ENCODE measurements at places on chromosomes 6 and 20.
A peak's percentile ranks its signal among the peaks of the same experiment; 100 is the strongest.

DNA sequence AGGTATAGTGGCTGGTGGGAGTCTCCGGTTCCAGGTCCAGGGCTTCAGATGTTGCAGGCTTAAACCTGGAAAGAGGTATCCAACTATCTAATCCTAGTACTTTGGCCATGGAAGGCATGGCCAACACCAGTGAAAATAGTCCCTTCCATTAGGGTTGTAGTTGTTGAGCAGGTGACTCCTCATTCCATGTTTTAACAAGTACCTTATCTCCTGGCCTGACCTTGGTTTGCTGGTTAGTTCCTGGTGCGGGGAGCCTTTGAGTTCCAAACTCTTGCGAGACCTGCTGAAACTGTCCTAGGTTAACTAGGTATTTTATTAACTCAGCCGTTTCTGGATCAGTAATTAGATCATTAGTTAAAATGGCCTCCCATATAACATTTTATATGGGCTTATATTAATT lies 165.1 kb upstream of the PROKR2 start:
- DNase-seq: no peak

DNA sequence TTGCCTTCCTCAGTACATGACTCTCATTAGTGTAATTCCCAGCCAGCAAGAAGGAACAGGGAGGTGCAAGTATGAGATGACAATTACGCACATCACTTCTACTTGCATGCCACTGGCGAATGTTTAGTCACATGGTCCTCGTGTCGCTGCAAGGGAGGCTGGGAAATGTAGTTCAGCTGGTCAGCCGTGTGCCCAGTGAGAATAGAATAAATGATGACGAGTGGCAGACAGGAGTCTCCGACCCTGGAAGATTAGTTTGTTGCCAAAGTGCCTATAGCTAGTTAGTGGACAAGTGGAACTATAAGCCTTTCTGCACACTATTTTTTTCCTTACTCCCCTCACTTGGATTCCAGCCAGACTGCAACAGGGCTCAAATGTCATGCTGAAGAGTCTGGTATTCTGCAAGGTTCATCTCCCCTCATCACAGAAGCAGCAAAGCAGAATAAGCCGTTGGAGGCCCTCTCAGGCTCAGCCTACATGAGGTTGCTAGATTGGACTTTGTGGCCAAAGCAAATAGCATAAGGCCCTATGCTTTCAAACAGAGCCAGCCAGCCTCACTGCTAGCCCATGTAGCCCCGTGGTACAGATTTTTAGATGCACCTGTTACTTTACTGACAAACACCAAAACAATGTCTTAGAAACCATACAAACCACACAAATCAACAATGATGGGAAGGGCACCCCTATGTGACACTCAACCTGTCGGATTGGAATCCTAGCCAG lies 9.7 kb downstream of the LINC00237 start:
- peak; percentile 71 for DNase-seq

DNA sequence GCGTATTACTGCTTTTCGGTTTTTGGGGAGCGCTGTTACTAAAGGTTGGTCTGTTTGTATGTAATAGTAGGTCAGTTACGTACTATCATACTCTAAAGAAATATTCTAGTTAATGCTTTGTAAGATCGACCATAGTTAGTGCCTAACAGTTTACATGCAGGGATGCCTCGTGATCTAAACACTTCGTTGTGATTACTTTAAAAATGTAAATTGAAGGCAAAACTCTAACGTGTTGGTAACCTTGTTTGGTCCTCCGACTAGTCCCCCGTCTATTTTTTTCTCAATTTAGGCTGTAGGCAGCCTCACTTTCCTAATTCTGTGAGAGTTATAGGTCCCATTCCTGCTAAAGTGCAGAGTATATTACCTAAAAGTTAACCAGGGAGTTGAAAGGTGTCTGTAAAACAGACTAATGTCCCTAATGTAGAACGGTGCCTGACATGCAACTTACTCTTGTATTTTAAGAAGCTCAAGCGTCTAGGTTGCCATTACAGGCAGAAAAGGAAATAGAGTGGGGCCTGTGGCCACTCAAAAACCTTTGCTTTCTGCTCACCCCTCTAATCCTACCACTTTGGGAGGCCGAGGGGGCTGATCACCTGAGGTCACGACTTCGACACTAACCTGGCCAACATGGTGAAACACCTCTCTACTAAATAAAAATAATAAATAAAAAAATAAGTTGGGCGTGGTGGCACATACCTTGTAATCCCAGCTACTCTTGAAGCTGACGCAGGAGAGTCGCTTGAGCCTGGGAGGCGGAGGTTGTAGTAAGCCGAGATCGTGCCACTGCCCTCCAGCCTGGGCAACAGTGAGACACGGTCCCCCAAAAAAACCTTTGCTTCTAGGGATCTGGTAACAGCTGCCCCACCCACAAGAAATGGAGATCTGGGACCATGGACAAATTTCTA lies 37.8 kb downstream of the HFE start:
- no peak for DNase-seq

DNA sequence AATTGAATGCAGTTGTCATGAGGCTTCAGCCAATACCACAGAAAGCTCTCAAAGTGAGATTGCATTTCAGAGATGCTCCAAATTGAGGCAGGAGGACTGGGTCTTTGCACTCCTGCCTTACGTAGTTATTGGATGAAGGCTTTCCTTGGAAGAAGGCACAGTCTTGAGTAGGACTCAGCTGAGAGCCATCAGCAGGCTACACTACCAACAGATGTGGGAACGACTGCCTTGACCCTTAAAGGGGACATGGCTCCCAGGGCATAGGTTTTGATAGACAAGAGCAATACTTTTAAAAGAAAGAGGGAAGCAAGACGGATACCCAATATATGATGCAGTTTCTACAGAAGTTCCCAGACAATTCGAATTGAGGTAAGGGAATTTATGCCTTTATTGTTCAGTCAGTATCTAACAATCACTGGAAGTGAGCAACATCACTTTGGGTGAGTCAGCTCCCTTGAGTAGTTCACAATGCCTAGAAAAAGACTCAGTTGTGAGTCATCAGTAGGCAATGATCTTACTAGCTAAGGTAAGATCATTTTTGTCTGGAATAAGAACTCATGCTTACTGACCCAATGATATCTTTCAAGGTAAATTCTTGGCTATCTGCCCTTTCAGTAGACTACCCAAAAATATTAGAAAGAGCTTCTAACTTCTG lies 390.8 kb downstream of the GJA1 start:
- peak; percentile 66 for DNase-seq

DNA sequence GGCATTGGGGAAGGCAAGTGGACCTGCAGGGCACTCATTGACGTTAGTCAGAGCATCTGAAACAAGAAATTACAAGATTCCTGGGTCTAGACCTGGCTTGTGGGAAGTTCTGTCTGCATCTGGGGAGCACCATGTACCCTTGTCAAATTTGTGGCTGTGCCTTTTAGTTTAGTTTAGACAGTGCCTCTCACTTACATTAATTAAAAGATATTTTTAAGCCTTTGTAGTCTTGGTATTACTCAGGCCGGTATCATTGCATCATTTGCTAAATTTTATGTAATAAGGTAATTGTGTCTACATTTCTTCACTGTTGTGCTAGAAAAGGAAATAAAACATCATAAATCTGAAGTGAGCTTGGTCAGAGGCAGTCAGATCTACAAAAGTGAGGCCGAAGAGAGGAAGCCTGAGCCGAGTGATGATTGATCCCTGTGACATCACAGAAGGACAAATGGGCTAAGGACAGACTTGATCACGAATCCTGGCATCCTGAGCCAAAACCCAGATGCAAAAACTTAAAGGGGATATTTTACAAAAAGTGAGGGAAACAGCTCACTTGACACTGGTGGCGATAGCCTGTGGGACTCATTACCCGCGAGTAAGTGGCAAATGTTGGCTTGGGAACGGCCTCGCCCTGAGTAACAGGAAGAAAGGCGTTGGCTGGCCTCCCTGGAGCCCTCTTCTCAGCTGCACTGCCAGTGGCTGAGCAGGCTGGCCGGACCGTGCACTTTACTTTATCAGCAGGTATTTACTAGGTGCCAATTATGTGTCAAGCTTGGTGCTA lies 106.5 kb downstream of the TCP11 start:
- DNase-seq: no peak

DNA sequence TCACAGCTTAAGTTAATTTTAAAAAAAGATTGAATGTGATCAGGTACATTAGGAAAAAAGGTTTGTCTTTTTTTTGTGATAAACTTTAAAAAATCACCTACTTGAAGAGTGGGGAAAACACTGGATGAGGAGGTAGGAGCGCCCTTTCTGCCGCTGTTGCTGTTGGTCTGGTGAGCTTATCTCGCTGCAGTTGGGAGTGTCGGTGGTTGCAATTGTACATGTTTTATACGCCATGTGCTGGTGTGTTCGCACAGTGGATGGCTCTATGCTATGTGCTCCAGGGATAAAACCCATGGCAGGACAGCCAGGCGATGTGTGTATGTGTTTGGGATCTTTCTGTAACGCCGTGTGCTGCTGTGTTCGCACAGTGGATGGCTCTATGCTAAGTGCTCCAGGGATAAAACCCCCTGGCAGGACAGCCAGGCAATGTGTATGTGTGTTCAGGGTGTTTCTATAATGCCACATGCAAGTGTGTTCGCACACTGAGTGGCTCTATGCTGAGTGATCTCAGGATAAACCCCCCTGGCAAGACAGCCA lies 1.7 kb downstream of the SLC22A3 start:
- no peak for DNase-seq

DNA sequence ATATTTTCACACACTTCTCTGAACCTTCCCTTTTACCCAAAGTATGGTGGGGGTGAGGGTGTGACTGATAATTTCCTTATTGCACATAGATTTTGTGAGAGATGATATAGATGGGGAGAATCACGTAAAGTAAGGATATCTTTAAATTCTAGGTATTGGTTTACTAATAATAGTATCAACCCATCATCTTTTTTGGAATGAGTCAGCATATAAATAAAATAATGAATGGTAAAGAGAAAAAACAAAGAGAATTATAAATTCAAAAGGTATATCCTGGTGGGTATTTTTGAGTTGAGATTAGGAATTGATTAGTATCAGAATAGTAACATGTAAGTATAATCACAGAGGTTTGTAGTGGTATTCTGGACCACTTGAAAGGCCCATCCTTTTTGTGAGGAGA lies 56.1 kb downstream of the MACROD2 start:
- no peak for DNase-seq

GRCh38 chr6:42898891-42899361 lies 16.9 kb upstream of the PTCRA start:
- DNase-seq: no peak

DNA sequence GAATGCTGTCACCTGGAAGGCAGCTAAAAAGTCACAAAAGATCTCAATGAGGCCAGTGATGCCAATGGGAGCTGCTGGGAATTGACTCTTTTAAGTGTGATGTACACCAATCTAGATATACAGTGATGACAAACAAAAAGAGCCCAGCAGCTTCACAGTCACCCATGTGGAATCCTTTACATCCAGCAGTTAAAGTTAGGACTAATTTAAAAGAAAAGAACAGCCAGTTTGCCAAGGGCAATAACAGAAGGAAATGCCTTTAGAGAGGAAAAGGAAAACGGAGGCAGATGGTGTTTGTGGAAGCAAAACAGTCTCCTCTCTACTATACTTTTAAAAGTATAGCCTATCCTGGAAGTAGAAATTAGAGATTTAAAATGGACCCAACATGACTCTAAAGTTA lies 873.5 kb downstream of the EPHA7 start:
- no peak for DNase-seq

DNA sequence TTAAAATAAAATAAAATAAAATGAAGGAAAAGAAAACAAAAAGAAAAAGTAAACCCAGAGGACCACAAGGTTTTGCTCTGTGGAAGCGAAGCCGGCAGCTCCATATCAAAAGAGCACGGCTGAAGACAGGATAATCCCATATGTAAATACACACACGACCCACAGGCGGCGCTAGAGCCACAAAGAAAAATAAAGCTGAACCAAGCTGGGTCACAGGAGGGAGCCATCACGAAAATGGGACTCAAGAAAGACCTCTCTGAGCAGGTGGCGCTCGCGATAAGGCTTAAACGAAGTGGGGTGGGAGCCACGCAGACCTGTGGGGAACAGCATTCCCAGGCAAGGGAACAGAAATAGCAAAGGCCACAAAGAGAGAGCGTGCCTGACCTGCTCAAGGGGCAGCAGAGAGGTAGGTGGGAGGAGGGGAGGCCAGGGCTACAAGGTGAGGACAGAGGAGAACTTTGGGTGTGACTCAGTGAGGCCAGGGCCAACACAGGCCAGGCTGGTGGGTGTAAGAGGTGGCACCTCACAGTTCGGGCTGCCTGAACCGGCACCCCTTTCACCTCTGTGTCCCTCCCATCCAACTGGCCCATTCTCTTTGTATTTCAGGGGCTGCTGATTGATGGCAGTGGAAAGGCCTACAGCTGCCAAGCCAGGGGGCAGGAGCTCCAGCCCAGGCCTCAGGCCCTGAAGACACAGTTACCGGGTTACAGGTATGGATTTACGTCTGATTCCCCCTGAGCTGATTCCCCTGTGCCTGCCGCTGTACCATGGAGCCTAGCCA lies 26.0 kb downstream of the PTGIS start:
- peak; percentile 87 for DNase-seq

DNA sequence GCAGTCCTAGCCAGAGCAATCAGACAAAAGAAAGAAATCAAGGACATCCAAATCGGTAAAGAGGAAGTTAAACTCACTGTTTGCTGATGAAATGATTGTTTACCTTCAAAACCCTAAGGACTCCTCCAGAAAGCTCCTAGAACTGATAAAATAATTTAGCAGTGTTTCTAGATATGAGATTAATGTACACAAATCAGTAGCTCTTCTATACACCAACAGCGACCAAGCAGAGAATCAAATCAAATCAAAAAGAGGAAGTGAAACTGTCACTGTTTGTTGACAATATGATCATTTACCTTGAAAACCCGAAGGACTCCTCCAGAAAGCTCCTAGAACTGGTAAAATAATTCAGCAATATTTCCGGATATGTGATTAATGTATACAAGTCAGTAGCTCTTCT lies 21.7 kb downstream of the SERPINB9 start:
- no peak for DNase-seq

DNA sequence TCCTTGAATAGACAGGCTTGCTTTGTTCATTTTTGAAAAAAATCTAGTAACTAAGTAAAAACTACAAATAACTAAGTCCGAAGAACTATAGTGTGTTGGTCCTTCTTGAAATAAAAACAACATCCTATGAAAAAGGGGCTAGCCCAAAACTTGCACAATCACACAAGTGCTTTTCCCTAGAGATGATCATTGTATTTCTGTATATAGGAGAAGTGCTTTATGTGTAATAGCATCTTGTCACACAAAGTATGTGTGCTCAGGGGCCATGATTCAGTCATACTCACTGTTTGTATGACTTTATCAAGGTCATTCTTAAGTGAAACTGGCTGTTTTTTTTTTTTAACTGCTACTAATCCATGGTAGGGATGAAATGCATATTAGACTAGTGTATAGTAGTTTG lies 179.8 kb downstream of the DTNBP1 start:
- no peak for DNase-seq

GRCh38 chr6:144339859-144340452 lies 54.8 kb downstream of the UTRN start:
- DNase-seq: no peak

DNA sequence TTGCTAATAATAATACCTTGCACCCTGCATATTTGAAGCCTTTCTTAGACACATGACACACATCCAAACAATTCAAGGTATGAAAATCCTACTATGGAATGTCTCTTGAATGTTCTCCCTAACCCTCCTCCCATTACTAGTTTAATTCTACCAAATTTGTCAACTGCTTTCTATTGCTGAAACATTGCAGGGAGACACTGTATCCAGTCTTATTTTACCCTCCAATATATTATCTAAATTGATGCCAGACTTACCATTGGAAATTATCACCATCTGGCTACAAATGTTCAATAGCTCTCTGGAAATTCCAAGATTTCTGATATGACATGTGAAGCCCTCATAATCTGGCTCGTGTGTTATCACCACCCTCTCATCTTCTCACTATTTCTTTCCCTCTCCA lies 1027.3 kb upstream of the CITED2 start:
- peak; percentile 7 for DNase-seq

GRCh38 chr20:58567437-58567836 lies 52.2 kb upstream of the APCDD1L start:
- DNase-seq: no peak

Measured in urothelium cell line (cell line).